ENCODE measurements at places on chromosomes 4 and X.

DNA sequence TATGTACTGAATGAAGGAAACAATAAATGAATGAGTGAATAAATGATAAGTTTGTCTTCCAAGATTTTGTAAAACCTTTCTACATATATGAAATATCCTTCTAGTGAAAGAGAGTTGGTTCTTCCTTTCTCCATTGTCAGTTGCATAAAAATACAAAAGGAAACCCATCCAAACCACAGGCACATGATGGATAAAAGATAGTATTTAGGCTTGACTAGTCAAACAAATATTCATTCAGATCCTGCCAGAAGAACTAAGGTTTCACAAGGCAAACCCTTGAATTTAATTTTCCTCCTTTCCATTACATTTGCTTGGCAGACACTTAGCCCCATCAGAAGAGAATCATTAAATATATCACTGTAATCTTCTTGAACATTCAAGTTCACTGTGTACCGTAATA lies 208.4 kb downstream of the COL25A1 start:
- no peak for DNase-seq

- DNase-seq: no peak
Observed at GRCh38 chr4:1328267-1329155, 18.5 kb upstream of the UVSSA start.

- DNase-seq: no peak
Observed at GRCh38 chrX:31706466-31706865, 634.6 kb upstream of the FTHL17 start.

- DNase-seq: no peak
Observed at GRCh38 chr4:95212692-95213091, 336.1 kb downstream of the UNC5C start.

GRCh38 chrX:150848914-150849365 lies 49.5 kb downstream of the CD99L2 start:
- no peak for DNase-seq

DNA sequence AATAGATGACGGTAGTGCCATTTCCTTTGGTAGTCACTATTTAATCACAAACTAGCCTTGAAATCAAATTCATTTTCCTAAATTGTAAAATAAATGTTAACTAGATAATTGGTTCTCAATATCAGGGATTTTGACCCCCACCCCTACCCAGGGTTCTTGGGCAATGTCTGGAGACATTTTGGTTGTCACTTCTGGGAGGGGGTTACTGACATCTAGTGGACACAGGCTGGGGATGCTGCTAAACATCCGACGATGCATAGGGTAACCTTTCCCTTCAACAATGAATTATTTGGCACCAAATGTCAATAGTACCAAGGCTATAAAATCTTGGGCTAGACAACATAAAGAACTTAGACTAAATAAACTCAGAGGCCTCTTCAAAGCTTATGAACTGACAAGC lies 285.8 kb upstream of the TRPC5 start:
- no peak for DNase-seq

- no peak for DNase-seq
Observed at GRCh38 chr4:170698334-170698733, 608.6 kb upstream of the AADAT start.

- DNase-seq: no peak
Observed at GRCh38 chr4:36138220-36138619, 106.1 kb downstream of the ARAP2 start.

- no peak for DNase-seq
Observed at GRCh38 chr4:86942185-86942666, 7.4 kb downstream of the AFF1 start.

DNA sequence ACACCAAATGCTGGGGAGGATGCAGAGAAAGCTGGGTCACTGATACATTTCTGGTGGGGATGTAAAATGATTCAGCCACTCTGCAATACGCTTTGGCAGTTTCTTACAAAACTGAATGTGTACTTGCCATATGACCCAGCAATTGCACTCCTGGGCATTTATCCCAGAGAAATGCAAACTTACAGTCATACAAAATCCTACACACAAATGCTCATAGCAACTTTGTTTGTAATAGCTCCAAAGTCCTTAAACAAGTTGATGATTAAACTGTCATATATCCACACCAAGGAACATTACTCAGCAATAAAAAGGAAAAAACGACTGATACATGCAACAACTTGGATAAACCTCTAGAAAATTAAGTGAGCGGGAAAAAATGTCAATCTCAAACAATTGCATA lies 12.3 kb downstream of the MID1 start:
- no peak for DNase-seq

DNA sequence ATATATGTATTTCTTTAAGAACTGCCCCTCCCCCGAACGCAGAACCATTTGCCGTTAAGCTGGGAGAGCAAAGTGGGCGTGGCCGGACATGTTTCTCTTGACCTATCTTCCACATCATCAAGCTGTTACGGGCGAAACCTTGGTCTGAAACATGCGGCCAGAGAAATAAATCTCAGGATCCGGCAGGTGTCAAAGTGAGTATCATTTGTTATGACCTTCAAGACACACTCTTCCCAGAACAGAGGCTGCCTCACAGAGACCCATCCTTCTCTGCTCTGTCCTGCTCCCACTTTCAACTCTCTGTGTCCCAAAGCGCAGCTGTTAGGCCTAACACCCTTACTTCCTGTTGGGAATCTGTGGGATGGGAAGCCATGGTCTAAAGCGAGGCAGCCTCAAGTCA lies at the start of gene MAGEB18:
Gene MAGEB18 (plus strand): TSS at position 70 of the 400 bp plus-strand sequence. CDS start 643 bp downstream, outside the sequence.
- no peak for DNase-seq

- no peak for DNase-seq
Observed at GRCh38 chr4:112370466-112370865, 73.3 kb downstream of the ALPK1 start.

- DNase-seq: no peak
Observed at GRCh38 chrX:111040377-111041017, 55.5 kb upstream of the PAK3 start.

GRCh38 chrX:9312922-9313867 lies 151.7 kb upstream of the TBL1X start:
- DNase-seq: peak; percentile 85

DNA sequence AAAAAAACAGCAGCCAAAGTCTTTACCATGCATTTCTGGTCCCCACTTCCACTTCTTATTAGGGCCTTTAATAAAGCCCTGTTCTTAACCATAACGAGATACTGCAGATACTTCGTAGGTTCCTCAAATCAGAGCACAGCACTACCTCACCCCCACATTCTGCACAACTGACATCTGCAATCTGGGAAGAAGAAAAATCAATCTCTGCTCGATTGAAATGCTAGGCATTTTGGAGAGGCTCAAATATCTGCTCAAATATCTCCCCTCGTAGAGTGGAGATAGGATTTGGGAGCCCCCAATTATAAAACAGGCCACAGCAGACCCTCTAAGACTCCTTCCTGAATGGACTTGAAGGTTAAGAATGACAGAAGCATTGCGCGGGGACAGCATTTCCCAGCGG lies 40.3 kb upstream of the CENPU start:
- no peak for DNase-seq

GRCh38 chrX:119236623-119237561 lies 807 bp downstream of the PGRMC1 start:
- DNase-seq: peak; percentile 30

- no peak for DNase-seq
Observed at GRCh38 chr4:40409835-40410234, 74.7 kb downstream of the CHRNA9 start.

DNA sequence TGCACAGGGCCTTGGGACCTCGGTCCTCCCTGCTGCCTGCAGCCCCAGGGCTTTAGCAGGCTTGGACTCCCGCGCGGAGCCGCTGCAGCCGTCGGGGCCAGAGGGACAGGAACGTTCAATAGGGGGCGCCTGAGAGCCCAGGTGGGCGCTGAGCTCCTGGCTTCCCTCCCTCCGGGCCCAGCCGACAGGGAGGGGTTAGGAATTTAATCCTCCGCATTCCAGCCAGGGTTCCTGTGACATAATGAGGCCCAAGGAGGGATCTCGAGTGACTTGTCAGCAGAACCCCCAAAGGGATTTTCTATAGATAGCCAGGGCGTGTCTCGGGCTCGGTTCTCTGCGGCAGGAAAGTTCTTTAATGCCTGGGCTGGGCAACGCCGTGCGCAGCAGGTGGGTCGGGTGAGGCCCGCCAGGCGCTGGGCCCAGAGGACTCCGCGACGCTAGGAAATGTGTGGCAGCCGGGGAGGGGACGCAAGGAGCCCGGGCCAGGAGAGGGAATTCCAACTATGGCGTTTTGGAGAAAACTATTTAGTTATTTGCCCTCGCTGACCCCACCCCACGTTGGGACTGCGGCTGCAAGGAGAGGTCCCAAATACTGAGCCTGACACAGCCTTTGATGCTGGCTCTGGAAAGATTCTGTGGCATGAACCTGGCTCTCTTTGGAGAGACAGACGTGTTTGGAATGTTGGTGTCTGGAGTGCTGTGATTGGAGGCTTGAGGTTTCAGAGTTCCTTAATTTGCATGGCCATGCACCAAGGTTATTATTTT lies 285.2 kb upstream of the GATB start:
- peak; percentile 36 for DNase-seq

GRCh38 chr4:107036584-107037198 lies 578 bp upstream of the DKK2 start:
- no peak for DNase-seq

- DNase-seq: no peak
Observed at GRCh38 chrX:40685362-40685918, 38.1 kb upstream of the CXorf38 start.

DNA sequence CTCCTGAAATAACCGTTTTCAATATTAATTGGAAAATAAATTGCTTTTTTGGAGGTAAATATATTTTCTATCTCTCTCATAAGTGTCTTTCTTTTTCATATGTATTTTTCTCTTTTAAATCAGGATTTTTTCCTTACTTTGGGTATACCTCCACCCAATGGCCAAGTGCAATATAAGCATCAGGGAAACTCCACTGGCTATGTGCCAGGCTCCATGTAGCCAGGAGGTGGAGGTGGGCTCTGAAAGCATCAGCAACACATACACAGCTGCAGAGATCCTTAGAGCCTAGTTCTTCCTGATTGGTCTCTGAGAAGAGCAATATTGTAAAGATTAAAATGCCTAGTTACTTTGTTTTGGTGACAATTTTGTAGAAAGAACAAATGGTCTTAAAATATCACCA lies 3.4 kb downstream of the GABRA2 start:
- DNase-seq: no peak
